ENCODE measurements at places on chromosomes 5 and 9.

GRCh38 chr5:82639393-82640144 is 361.4 kb upstream of the RPS23 start:
- no peak for DNase-seq

- DNase-seq: no peak
These were observed 20.5 kb downstream of the ANKH start for GRCh38 chr5:14851050-14851419.

GRCh38 chr5:151271336-151271735 is 18.4 kb downstream of the GM2A start:
- DNase-seq: peak; percentile 47

- DNase-seq: no peak
These were observed 2384.6 kb upstream of the WWC1 start for GRCh38 chr5:165906871-165907270.

GRCh38 chr5:54088081-54088480 is 222.3 kb downstream of the ARL15 start:
- DNase-seq: no peak

GRCh38 chr5:35483191-35483590 is 134.5 kb upstream of the SPEF2 start:
- peak; percentile 46 for DNase-seq

GRCh38 chr9:90105773-90106172 is 501.0 kb downstream of the GADD45G start:
- DNase-seq: no peak

DNA sequence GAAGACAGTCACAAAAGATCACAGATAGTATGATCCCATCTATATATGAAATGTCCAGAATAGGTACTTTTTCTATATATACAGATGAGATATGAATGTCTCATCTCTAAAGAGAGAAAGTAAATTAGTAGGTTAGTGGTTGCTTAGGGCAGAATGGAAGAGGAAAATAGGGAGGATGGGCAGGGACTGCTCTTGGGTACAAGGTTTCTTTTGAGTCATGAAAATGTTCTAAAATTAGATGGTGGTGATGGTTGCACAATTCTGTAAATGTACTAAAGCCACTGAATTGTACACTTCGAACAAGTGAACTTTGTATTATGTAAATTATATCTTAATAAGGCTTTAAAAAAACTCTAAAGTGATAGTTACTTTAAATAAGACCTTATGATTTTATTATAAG is 59.6 kb upstream of the GRAMD2B start:
- DNase-seq: no peak

DNA sequence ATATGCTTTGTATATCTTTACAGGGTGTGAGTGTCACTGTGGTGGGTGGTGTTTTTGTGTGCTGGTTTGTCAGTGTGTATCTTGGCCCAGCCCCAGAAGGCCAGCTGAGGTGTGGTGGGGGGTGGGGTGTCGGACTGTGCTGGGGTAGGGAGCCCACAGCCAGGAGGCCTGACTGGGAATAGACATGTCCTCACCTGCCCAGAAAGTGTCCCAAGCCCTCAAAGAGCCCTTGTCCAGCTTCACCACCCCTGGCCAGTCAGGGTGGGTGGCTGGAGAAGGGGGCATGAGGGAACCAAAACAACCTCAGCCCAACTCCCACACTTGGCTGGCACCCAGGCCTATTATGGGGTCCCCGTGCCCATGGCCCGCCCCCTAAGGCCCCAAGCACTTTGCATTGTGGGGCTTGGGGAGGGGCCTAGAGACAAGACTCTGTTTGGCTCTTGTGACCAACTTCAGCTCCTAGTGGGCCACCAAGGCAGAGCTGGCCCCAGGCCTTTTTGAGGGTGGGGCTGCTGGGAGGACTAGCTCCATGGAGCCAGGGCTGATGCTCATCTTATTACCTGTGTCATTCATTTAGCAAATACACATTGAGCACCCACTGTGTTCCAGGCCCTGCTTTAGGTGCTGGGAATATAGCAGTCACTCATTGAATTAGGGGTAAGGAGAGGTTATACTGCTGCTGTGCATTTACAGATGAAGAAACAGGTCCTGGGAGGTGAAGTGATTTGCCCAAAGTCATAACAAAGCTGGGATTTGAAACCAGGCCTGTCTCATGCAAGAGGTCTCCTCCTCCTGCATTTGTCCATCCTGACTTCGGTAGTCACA is 56.2 kb upstream of the PSD2 start:
- peak; percentile 0 for DNase-seq

DNA sequence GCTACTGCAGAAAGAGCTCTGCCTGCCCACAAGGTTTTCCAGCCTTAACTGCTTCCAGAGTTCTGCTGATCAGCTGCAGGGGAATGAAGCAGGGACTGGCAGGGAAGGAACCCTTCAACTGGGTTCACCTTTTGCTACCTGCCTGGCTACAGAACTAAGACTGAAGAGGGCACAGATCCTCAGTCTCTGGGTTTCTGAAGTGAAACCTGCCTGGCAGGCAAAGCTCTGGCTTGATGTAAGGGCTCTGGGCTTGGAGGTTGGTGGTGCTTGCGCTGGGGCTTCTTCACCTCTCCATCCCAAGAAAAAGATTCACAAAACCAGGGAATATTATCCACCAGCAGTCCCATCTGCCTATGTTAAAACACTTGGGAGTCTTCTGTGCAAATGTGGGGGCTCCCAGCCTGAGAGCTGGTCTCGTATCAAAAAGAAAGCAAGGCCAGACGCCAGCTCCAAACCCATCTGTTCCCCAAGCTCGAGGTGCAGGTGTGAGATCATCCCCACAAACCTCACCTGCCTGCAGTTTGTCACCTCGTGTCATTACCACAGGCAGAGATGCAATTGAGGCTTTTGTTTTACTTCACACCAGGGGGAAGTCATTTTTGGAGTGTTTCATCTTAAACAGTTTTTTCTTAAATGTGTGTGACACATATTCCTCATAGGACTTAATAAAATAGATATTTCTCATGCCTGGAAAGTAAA is 58.3 kb downstream of the BNC2 start:
- no peak for DNase-seq

DNA sequence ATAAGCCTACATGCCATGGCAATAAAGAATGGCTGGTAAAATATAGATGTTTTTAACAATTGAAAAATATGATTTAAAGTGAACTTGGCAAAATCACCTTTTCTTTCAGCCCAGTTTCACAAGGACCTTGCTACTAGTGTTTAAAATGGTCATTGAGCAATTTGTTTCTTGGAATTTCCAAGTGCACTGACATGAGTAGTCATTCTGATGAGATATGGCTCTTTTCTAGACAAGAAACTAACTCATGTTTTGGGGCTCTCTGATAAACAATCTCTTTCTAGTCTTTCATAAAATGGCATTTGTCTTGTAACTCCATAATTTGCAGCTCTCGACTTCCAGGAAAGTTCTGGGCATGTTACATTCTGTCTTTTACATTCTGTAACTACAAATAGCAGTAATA is 176.8 kb downstream of the NR2F1-AS1 start:
- no peak for DNase-seq

GRCh38 chr5:52787600-52788504 is at the start of the genes ITGA1 and PELO:
Gene ITGA1 (plus strand): TSS chr5:52787916. CDS start chr5:52788354, 438 bp downstream.
Gene PELO (plus strand): TSS chr5:52787916. CDS start chr5:52800395, 12,479 bp downstream.
- DNase-seq: peak; percentile 64

GRCh38 chr5:40584054-40584453 is 95.7 kb upstream of the PTGER4 start:
- DNase-seq: no peak

DNA sequence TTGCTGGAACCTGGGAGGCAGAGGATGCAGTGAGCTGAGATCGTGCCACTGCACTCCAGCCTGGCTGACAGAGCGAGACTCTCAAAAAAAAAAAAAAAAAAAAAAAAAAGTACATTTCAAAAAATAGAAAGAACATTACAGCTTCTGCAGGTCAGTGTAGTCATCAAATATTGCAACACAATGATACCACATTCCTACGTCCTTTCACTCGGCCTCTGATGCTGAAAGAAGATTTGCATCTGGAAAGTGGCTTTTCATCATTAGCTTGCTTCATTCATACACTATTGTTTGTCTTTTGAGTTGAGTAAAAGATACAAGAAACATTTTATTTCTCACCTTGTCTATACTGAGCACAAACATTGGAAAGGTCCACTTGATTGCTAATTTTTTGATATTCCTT is 59.6 kb upstream of the CPLANE1 start:
- DNase-seq: no peak

DNA sequence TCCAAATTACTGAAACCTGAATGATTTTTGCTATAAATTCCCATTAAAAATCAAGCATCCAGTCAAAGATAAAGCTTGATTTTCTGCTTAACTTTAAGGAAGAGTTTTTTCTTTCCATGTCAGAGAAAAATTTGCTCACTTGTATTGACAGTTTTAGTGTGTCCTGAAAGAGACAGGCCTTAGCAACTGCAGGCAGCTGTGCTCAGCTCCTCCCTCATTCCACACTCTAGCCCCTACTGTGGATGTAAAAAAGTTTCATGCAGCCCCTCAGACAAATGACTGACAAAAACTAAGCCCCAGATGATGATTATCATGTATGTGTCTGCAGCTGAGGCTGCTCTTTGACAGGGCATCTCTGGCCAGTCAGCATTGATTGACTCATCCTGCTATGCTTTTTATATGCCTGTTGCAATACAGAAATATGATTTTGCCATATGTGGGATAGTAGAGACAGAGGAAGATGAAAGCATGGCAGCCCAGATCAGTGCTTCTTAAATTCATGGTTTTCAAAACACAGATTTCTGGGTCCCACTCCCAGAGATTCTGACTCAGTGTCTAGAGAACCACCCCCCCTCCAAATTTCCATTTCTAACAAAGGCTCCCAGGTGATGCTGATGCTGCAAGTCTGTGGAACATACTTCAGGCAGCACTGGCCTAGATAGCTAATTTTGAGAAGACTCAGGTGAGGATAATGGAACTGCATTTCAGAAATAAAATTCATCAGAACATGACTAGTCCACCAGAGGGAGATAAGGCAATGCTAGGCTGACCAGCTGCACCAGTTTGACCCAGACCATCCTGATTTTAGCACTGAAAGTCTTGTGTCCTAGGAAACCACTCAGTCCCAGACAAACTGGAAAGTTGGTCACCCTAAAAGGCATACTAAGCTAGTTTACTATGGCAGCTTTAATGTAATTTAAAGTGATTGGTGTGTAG is 298.7 kb upstream of the KCNN2 start:
- DNase-seq: no peak

- DNase-seq: no peak
These were observed 75.7 kb downstream of the NR6A1 start for GRCh38 chr9:124695280-124695890.

DNA sequence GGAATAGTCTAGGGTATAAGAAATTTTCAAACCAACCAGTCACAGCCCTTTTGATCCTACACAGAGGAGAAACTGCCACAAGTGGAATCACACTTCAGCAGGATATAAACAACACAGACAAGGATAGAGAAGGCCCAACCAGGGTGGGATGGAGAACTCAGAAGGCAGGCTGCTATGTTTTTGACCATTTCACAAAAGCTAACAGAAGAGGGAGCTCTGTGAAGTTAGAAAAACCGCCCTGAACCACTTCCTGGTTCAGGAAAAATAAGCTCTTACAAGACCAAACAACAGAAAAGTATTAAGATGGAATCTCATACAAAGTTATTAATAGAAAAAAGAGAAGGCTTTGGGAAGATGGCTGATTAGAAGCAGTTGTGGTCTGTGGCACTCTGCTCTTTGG is 960 bp upstream of the IFNB1 start:
- DNase-seq: peak; percentile 2

DNA sequence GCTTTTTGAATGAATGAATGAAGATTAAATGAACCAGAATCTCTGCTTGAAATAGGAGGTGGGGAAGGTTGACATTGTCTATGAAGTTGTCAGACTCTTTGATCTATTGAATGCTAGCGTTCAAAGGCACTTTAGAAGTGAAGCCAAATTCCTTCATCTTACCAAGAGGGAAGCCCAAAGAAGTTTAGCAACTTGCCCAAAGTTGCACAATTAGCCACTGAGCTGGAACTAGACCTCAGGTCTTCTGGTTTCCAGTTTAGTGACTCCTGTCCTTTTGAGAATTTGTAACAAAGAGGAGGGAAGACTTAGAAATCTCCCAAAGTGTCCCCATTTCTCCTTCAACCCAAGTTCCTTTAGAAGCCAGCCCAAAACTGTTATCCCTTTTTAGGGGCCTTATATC is 20.7 kb upstream of the SLC1A3 start:
- peak; percentile 40 for DNase-seq

DNA sequence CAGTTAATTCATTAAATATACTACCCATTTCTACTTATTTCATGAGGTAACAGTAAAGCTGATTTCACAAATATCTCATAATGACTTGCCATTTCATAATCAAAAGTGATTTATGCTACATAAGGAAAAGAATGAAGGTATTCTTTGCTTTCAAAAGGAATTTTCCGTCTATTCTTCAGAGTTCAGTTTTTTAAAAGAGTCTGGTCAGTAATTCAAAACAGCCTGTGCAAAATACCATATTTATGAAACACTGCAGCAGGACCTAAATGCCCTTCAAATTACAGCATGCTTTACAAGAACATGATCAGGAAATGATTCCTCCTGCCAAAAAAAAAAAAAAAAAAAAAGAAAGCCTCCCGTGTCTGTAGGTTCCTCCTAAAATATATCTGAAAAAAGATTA is 154.7 kb downstream of the KIAA0825 start:
- DNase-seq: no peak

- DNase-seq: no peak
These were observed 540.8 kb downstream of the BNC2 start for GRCh38 chr9:16329671-16330113.

DNA sequence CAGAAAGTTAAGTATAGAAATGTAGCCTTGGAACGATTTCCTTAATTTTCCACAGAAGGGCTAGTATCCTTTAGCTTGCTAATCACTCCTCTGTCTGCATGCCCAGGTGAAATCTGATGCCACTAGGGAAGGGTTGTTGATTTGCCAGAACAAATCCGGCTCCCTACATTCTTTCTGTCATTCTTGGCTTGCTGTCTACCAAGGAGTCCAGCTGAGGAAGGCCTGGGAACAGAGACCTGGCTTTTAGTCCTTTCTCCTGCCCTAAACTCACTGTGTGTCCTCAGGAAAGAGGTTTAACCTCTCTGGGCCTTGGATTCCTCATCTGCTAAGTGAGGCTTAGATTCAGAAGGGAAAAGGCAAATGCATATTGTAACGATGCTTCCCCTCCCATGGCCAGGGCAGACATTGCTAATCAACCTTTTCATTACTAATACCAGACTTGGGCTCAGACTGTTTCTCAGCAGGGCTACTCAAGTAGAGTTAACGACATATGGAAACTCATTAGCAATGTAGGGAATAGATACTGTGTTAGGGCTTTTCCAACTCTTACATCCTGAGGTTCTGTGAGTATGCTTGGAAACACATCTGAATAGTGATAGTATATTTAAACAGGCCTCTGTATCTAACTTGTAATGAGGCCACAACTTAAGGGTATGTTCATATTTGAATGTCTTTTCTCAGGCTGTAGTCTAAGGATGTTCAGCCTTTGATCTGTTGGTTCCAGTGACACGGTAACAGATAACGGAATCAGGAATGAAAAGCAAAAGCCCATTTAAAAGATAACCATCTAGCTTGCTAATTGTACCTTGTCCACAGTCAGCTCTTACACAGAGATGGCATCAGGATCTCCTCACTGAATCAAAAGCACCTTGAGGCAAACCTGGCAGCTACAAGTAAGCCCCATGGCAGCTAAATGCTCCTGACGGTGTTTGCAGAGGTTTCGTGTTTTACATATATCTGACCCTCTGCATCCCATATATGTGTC is 4.1 kb downstream of the GALNT10 start:
- no peak for DNase-seq
